ENCODE measurements at places on chromosomes 5 and 9. TPM values are rescaled to one million over a fixed set of nuclear protein-coding genes. Genes with fewer than 3 reads are reported as not detected.

DNA sequence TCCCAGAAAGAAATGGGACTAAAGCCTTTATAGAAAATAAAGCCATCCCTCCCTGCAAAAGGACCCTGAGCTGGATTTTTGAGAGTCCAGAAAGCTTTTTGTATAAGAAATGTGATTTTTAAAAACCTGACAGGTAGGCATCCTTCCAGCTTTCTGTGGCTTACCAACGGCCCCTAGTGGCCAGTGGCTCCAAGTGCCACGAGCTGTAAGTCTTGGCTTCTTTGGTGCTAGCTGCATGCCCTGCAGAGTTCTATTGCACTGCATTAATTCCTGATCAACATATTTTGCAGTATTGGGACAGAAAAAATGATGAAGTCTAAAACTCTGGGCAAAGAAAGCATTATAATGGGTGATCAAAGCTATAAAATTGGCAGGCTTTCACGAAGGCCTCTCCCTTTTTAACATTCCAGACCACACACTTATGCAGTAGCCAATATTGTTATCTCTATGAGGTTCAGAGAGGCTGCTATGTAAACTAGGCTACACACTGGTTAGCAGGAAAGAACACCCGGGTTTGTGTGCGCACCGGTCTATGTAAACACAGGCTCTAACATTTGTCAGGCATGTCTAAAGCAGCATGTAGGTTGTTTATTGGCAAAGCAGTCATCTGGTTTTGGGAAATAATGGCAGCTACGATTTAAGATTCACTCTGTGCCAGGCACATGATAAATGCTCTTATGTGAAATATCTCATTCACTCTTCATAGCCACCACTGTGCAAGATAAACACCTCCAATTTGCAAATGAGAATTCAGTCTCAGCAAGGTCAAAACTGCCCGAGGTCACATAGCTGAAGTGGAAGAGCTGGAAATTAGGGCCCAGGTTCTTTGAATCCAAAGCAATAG, 55.2 kb downstream of the NMUR2 start:
- no peaks in the 10 kb centered on the region for H3K27me3 ChIP-seq
- H3K27ac ChIP-seq, result no peak overlapping the region
- DNase-seq, result peak; percentile 12
- H3K4me3 ChIP-seq, result no peak overlapping the region
- H3K4me1 ChIP-seq, result peaks cover 3% of the 10 kb centered on the region

DNA sequence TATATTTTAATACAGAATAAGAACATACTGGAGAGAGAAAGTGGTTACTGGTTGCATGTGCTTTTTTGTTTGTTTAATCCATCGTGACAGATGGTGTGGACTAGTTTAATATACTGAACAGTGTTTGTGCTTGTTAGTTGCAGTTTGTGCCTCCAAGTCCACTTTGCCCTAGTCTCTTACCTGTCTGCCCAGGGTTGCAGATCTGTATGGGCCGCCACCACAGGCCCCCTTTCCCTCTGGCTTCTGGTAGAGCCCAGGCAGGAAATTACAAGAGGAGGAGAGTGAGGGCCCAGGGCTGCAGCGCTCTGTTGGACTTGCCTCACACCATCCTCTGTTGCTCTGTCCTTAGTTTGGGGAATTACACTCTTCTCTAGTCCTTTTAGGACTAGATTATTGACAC, 166.4 kb downstream of the KDM4C start:
- no peak overlapping the region for H3K4me3 ChIP-seq
- H3K36me3 ChIP-seq, result peaks cover 2% of the 10 kb centered on the region
- H3K27me3 ChIP-seq, result no peaks in the 10 kb centered on the region
- H3K4me1 ChIP-seq, result no peaks in the 10 kb centered on the region

GRCh38 chr5:108747774-108748400, at the start of gene FER:
Gene FER (plus strand): TSS chr5:108747897. CDS start chr5:108798183, 50,286 bp downstream.
- H3K27me3 ChIP-seq, result no peaks in the 10 kb centered on the region
- H3K4me3 ChIP-seq, result peak within 1 kb of the TSS; percentile 97
- H3K27ac ChIP-seq, result peak within 1 kb of the TSS; percentile 99
- DNase-seq, result peak; percentile 74
- H3K36me3 ChIP-seq, result no peaks in the 10 kb centered on the region

DNA sequence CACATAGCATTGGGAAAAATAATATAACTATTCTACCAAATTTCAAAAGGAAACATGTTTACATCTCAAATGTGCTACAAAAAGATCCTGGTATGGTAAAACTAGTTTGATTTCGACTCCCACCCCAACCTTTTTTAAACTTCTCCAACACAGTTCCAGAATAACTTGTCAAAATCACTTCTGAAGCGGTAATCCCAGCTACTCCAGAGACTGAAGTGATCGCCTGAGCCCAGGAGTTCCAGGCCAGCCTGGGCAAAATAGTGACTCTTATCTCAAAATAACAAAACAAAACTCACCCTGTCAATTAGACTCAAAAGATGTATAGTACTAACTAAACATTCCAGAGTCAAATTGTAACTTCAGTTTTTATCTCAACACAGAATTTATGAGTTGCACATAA, 71.3 kb upstream of the RNF38 start:
- H3K4me1 ChIP-seq, result peaks cover 8% of the 10 kb centered on the region
- no peak overlapping the region for H3K4me3 ChIP-seq
- no peaks in the 10 kb centered on the region for H3K36me3 ChIP-seq
- peak overlapping the region; percentile 85 for H3K27ac ChIP-seq

GRCh38 chr9:129282731-129283211, 104.7 kb upstream of the IER5L start:
- H3K36me3 ChIP-seq, result no peaks in the 10 kb centered on the region
- no peaks in the 10 kb centered on the region for H3K4me1 ChIP-seq
- no peak for DNase-seq
- no peak overlapping the region for H3K27ac ChIP-seq
- H3K4me3 ChIP-seq, result no peak overlapping the region

DNA sequence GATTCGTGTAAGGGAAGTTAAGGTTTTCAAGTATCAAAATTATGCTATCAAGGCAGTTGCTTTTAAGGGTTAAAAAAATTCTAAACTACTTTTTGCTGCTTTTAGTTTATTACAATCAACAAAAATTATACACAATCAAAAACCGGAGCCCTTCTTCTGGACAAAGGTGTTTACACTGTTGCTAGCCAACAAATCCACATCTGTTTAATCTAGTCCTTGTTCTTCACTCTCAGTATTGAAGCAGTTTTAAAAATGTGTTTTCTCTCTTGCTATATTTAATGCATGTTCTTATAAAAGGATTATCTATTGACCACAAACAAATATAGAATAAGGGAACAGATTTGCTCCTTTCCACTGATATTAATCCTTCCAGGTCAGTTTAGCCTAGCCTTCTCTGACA, 2.5 kb downstream of the FEM1C start:
- peak overlapping the region; percentile 99 for H3K27ac ChIP-seq
- H3K27me3 ChIP-seq, result no peaks in the 10 kb centered on the region
- peak overlapping the region; percentile 89 for H3K4me3 ChIP-seq

DNA sequence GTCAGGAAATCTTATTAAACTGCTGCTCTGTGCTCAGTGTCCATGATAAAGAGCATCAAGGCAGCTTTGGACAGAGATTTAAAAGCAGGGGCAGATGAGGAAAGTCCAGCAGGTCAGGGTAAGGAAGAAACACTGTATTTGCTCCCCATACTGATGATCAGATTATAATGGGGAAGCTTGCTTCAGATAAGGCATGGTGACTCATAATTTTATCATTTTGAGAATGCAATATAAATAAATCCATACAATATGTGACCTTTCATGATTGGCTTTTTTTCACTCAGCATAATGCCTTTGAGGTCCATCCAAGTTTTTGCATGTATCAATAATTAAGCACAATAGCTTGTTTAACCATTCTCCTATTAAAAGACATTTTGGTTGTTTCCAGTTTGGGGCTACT, 48.1 kb upstream of the LHFPL2 start:
- H3K4me3 ChIP-seq, result no peak overlapping the region
- H3K4me1 ChIP-seq, result peaks cover 15% of the 10 kb centered on the region
- no peak overlapping the region for H3K27ac ChIP-seq
- DNase-seq, result no peak
- H3K27me3 ChIP-seq, result no peaks in the 10 kb centered on the region

- peak overlapping the region; percentile 16 for H3K27ac ChIP-seq
- no peaks in the 10 kb centered on the region for H3K36me3 ChIP-seq
- H3K4me1 ChIP-seq, result peaks cover 10% of the 10 kb centered on the region
- H3K27me3 ChIP-seq, result no peaks in the 10 kb centered on the region
These were observed 38.0 kb downstream of the VCAN start for GRCh38 chr5:83509540-83509939.

DNA sequence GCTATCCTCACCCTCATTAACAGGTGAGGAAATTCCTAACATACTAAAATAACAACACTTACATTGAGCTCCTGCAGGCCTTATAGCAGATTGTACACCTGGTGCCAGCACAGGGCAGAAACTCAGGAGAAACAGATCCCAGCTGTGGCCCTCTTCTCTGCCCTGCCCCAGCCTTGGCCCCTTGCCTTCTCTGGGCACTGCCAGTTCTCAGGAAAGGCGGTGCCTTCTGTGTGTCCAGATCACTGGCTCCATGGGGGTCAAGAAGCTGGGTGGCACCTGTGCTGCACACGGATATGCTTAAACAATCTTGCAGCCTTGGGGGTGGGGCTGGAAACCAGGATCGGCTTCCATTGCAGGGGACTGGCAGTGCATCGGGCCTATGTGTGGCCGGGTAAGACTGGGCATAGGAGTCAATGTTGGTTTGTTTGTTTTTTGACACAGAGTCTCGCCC, 19.3 kb downstream of the KYAT1 start:
- no peak overlapping the region for H3K27ac ChIP-seq
- DNase-seq, result no peak
- no peaks in the 10 kb centered on the region for H3K27me3 ChIP-seq
- no peaks in the 10 kb centered on the region for H3K36me3 ChIP-seq

GRCh38 chr9:26548781-26549290, 343.8 kb downstream of the CAAP1 start:
- H3K36me3 ChIP-seq, result no peaks in the 10 kb centered on the region
- H3K4me3 ChIP-seq, result no peak overlapping the region
- no peak for DNase-seq
- no peaks in the 10 kb centered on the region for H3K4me1 ChIP-seq
- H3K27me3 ChIP-seq, result no peaks in the 10 kb centered on the region

GRCh38 chr9:2603621-2604020, 18.0 kb upstream of the VLDLR start:
- H3K27me3 ChIP-seq, result peaks cover 4% of the 10 kb centered on the region
- no peak overlapping the region for H3K4me3 ChIP-seq

TXNDC8 gene
- polyA plus RNA-seq, result not detected

MYO10 gene
- 30.7 TPM for polyA plus RNA-seq

MLANA gene
- 0.54 TPM for polyA plus RNA-seq

HTR4 gene
- 4.7 TPM for polyA plus RNA-seq

UCK1 gene
- 33.9 TPM for polyA plus RNA-seq

GDF9 gene
- polyA plus RNA-seq, result 0.51 TPM

FAM120A gene
- 80.8 TPM for polyA plus RNA-seq

CNTLN gene
- 4.5 TPM for polyA plus RNA-seq

PDLIM4 gene
- 17.9 TPM for polyA plus RNA-seq

Data from large intestine (tissue), 12 donors.